ENCODE measurements at places on chromosomes 6 and 20.

DNA sequence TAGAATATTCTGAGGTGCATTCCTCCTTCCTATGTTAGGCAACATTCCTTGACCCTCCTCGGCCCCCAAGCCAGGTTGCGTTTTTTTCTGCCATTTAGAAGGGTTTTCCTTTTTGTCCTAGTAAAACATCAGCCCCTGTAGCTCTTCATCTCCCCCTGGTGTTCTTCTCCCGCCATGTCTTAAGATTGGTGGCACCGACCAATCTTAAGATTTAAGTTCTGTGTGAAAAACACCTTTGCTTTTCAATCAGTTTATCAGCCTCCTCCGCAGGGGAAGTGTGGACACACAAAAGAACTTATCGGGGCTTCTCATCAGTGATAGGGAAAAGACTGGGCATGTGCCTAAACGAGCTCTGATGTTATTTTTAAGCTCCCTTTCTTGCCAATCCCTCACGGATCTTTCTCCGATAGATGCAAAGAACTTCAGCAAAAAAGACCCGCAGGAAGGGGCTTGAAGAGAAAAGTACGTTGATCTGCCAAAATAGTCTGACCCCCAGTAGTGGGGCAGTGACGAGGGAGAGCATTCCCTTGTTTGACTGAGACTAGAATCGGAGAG lies 719 bp upstream of the EDN1 start:
- no peak for DNase-seq

DNA sequence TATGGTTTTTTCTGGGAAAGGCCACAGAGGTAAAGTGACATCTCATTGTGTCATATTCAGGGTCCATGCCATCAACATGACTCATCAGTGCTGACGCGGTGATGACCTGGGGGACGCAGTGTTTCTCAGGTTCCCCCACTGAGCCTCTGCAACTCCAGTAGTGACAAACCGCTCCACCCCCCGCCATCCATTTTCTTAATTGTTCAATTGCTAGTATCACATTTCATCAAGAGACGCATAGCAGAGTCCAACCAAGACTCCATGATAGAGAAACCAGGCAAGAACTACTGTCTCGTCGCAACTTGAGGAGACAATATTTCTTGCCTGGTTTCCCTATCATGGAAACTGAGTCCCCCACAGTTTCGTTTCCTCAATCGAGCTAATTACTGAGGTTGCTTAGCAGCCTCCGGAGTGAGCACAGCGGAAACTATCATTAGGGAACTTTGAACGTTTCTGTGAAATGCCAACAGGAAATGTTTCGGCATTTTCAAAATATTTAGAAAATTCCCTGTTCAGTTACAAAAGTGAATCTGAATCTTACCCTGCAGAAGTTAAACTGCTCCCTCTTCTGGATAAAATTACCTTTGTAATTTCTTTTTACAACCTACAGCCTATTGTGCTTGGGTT lies 12.2 kb upstream of the SERPINB1 start:
- DNase-seq, result no peak

DNA sequence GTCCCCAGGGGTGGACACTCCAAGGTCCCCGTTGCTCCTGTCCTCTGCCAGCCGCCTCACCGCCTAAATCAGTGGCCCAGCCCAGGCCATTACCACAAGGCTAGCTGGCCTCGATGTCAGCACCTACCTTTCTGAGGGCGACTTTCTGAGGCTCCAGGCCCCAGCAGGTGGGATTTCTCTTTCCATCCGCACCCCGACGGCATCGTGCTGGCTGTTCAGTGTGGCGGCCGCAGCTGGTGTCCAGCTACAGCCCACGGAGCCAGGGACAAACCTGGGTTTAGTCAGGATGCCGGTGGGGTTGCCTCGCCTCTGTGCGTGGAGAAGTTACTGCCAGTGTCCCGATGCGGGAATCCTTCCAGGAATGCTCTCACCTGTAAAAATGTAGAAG lies 60.8 kb downstream of the ERMARD start:
- DNase-seq, result no peak

DNA sequence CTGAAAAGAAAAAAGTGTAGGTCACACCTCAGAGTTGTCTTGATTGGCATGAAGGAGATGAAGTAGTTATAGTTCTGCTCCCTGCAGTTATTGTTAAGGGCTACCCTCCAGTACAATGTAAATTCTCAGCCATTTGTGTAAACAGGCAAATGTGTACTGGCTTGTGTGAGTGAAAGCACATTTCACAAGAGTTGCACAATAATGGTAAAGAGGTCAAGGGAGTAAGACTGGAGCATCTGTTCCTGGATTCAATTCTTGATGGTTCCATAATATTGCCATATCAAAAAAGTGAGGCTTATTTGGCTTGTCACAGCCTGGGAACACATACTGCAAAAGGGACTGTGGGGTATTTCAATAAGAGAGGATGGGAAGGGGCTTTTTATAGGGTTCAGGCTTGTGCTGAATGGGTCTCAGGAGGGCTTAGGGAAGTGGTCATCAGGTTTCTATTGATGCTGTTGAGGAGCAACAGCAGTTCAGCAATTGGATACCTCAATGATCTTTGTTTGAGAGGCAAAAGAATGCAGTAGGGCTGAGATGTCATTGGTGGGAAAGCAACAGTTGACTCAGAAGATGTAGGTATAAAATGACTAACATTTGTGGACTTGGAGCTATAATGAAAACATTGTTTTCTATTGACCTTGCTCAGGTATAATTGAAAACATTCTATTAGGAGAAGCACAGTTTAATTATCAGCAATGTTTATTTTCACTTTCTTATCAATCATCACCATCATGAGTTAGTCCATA lies 402.6 kb downstream of the BCKDHB start:
- DNase-seq, result no peak

GRCh38 chr20:22303523-22303922 lies 280.8 kb downstream of the FOXA2 start:
- no peak for DNase-seq

GRCh38 chr6:145883263-145883662 lies 68.7 kb upstream of the FBXO30 start:
- DNase-seq, result no peak

GRCh38 chr6:30752157-30752927 lies 8.0 kb upstream of the IER3 start:
- no peak for DNase-seq

DNA sequence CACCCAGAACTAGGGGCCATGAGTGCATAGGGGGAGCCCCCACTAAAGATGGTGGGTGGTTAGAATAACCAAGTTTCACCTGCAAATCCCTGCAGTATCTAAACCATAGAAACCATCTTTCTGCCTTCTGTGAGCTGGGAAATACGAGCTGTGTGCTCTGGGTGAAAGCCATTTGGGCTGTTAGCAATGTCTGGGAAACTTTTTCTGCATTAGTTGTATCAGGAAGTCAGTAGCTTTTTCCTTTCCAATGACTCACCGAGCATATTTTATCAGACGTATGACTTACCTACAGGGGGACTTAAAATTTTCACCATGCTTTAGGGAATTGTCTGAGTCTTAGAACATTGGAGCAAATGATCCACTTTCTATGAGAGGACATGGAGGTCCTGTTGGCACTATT lies 584.0 kb downstream of the QKI start:
- no peak for DNase-seq

DNA sequence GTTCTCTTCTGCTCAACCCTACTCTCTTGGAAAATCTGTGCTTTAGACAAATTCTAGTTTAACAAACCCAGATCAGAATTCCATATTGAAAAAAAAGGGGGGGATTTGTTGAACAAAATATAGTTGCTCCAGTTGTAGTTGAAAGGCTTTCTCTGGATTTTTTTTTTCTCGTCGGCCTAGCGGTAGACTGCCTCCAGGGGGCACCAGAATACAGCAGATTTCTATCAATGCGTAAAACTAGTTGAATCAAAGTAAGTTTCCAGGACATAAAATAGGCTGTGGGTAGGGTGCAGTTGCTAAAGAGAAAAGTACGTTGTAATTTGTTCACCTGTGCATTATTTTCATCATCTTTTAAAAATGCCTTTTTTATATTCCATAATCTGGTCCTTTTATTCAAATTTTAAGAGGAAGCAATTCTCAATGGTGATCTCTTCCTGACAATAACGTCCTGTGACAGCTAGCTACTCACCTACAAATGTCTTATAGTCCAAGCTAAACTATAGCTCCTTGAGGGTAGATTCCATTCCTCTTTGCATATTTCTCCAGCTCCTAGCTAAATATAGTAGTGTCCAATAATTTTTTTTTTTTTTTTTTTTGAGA lies 105.4 kb downstream of the PERP start:
- DNase-seq, result peak; percentile 3

- DNase-seq, result no peak
These were observed 17.8 kb downstream of the BNIP5 start for GRCh38 chr6:36318690-36319435.

- DNase-seq, result peak; percentile 93
These were observed 3.1 kb upstream of the GPSM3 start for GRCh38 chr6:32195652-32195901.

DNA sequence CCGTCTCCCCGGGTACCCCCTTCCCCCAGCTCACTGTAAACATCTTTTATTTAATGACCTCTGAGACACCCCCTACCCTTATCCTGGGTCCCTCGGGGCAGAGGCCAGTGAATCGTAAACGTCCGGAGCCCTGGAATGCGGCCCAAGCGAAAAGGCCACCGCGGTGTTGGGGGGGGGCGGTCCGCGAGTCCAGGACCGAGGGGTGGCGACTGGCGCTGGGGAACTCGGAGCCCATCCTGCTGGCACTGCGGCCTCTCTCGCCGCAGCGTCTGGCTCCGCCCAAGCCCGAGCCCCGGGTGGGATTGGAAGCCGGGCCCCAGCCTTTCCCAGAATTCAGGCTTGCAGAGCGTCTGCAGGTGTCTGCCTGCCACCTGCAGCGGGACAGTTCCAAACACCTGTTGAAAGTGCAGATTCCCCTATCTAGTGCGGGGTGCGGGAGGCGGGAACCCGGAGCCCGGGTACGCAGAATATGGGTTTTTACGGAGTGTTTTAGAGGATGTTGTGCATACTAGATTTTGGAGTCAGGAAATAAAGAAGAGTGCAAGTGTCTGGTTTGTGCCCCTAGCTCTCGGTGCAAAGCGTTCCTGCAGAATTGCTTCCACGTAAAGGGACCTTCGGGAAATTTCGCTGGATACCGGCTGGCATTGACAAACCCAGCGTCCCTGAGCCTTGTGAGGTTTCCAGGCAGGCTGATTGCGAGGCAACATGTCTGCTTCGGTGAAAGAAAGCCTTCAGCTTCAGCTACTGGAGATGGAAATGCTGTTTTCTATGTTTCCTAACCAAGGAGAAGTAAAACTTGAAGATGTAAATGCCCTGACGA lies 800 bp downstream of the RWDD2A start:
- DNase-seq, result peak; percentile 1

DNA sequence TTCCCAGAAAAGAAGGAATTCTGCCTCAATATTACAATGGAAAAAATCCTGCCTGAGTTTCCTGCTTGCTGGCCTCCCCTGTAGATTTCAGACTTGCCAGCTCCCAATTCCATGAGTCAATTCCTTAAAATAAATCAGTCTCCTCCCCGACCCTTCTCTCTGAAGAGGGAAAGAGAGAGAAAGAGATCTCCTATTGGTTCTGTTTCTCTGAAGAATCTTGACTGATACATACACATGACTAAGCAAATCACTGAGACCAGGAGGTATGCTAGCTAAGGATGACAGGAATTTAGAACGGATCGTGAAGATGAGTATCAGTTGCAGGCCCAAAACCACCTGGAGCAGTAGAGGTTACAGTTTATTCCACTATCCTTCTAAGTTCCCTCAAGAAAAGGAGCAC lies 11.3 kb upstream of the RBM24 start:
- DNase-seq, result no peak

GRCh38 chr20:16530201-16530681 lies 43.0 kb downstream of the KIF16B start:
- no peak for DNase-seq

- no peak for DNase-seq
These were observed 62.2 kb upstream of the DDR1 start for GRCh38 chr6:30821862-30822784.

- DNase-seq, result no peak
These were observed 31.8 kb upstream of the ULBP3 start for GRCh38 chr6:150100745-150101144.

GRCh38 chr6:112279031-112279935 lies 24.9 kb upstream of the LAMA4 start:
- no peak for DNase-seq

- no peak for DNase-seq
These were observed 28.6 kb downstream of the PRPH2 start for GRCh38 chr6:42693725-42694323.

- DNase-seq, result no peak
These were observed 775.8 kb upstream of the FLRT3 start for GRCh38 chr20:15113144-15113773.

DNA sequence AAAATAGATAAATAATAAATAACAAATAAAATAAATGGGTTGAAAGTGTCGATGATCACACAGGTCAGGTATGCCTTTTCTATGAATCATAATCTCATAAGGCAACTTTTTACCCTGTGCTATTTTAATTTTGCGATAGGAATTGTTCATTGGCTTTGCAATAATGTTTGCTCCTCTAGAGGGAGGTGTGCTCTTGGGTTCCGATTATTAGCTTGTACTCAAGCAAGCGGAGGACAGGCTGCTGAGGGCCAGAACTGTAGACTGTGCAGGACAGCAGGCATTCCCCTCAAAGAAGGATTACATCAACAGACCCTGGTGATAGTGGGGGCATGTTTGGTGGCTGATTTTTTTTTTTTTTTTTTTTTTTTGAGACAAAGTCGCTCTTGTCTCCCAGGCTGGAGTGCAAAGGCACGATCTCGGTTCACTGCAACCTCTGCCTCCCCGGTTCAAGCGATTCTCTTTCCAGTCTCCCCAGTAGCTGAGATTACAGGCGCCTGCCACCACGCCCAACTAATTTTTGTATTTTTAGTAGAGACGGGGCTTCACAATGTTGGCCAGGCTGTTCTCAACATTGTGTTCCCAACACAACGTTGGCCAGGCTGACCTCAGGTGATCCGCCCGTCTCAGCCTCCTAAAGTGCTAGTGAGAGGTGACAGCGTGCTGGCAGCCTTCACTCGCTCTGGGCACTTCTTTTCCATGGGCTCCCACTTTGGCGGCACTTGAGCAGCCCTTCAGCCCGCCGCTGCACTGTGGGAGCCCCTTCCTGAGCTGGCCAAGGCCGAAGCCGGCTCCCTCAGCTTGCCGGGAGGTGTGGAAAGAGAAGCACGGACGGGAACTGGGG lies 35.6 kb downstream of the RIOK1 start:
- DNase-seq, result no peak

GRCh38 chr6:15735567-15736265 lies 72.9 kb upstream of the DTNBP1 start:
- no peak for DNase-seq

DNA sequence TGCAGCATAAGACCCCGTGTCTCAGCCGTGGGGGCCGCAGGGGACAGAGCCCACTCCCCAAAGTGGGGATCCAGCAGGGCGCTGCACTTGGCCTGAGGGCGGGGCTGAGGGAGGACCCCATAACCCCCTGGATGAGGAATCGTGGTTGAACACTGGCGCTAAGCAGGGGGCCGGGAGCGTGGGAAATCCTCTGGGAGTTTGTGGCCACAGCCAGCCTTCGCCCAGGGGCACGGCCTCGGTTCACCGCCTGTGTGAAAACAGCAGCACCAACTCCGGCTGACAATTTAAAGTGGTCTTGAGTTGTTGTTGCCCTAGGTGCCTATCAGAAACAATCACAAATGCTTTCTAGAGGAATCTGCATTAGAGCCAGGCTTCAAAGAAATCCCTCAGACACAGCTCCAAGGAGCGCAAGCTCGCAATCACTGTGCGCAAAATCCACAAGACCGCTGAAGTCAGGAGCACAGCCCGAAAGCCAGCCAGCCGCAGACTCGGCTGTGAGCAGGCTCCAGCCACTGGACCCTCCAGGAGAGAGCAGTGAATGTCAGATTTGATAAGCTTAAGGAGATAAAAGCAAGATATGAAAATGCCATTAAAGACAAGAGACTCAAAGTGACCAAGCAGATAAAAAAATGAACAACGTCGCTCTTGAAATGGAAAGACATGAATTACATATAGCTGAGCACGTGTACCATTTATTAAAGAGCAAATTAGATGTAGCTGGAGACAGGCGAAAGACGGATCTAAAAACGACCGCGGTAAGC lies 10.9 kb upstream of the RPS6KA2 start:
- no peak for DNase-seq

Measured in substantia nigra (tissue), 51 donors.